ENCODE measurements at places on chromosomes 4 and X.
A peak's percentile ranks its signal among the peaks of the same experiment; 100 is the strongest.

GRCh38 chr4:88219099-88219498 lies 60.7 kb upstream of the ABCG2 start:
- DNase-seq: peak; percentile 4

DNA sequence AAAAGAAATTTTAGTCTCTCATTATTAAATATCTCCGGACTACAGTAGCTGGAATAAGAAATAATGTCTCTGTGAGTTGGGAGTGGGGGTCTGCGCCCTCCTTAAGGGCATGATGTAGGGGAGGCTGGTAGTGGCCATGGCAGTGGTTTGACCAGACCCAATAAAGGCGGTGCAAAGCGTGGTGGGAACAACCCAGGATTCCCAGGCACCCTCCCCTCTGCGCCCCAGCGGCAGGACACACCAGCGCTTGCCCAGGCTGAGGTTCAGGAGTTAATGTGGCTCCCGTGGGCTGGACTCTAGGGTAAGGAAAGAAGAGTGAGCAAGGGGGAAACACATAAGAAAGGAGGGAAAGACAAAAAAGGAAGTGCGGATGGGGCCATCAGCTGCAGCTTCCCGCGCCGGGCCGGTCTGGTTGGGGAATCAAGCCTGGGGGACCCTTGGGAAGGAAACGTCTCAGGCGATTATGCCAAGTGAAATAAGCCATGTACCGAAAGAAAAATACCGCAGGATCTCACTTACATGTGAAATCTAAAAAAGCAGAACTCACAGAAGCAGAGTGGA lies 157.5 kb upstream of the SMIM31 start:
- no peak for DNase-seq

DNA sequence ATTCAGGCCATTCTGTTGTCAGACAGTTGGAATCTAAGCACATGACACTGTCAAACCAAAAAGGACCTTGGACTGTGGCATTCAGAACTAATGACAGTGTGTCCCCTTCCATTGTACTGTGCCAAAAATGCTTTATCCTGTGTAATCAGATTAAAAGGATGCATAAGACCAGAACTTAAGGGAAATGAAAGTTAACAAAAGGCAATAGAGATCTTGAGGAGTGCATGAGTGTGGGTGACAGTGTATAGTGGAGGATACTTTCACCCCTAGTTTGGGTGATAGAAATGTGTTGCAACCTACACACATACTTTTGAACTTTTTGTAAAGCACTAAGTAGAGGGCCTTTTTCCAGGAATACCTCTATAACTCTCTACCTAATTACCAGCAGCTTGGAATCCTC lies 4.5 kb downstream of the CYSLTR1 start:
- no peak for DNase-seq

GRCh38 chrX:37763400-37763799 lies 16.5 kb upstream of the CYBB start:
- DNase-seq: no peak

DNA sequence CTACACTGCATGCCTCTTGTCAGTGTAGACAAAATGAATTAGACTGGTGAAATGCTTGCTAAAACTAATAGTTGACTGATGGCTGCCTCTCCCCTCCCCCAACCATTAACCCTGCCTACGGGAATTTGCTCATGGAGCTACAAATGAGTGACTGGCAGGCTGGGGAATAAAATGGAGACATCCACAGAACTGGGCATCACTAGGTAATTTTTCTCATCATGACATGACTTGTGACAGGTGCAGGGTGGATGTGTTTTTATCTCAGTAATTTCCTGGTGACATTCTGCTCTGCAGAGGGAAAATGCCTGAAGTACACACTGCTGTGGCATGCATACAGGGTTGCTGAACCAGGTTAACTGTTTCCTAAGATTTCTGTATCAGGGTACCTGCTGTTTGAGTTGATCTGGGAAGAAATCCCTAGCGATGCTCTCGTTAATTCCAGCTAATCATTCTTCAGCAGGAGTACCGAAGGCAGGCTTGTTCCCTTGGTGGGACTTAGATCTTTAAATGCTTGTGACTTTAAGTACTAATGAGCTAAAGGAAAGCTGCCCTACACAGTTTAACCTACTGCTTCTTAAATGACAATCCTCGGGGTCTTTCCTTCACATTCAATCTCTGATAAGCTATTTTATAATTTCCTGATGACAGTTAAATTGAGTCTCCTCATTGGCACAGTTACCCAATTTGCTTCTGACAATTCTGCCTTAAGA lies 376.3 kb upstream of the LCORL start:
- DNase-seq: no peak

GRCh38 chr4:169986369-169986768 lies 39.8 kb downstream of the MFAP3L start:
- no peak for DNase-seq

- no peak for DNase-seq
Observed at GRCh38 chr4:79450053-79450452, 42.0 kb upstream of the GK2 start.

DNA sequence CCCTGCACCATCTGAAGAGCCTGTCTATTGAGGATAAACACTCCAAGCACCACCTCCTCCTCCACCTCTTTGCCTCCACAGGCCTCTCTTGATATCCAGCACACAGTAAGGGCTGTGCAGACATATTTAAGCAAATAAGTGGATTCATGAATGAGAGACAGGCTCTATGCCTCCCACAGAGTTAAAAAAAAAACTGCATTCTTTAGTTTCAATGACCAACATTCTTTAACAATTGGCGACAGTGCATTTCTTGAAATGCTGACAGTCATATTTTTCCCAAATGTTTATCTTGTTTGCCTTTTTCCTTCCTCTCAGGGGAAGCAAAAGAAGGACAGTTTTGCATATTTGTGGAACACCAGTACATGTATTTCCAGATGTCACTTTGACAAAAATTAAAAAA lies 38.6 kb downstream of the MXRA5 start:
- no peak for DNase-seq

DNA sequence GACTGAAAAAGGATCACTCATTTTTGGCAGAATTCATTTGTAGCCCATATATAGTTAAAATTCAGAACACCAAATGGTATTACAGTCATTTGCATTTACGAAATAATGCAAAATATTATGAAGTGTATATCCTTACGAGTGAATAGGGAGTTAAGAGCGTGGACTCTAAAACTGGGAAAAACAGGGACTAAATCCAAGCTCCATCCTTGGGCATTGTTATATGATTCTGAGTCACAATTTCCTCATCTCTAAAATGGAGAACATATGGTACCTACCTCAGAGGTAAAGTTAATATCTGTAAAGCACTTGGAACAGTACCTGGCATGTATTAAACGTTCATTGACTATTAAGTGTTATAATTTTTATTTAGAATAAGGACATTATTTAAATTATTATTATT lies 106.3 kb downstream of the ZAR1 start:
- no peak for DNase-seq

- no peak for DNase-seq
Observed at GRCh38 chr4:108742451-108743420, 20.1 kb downstream of the ETNPPL start.

DNA sequence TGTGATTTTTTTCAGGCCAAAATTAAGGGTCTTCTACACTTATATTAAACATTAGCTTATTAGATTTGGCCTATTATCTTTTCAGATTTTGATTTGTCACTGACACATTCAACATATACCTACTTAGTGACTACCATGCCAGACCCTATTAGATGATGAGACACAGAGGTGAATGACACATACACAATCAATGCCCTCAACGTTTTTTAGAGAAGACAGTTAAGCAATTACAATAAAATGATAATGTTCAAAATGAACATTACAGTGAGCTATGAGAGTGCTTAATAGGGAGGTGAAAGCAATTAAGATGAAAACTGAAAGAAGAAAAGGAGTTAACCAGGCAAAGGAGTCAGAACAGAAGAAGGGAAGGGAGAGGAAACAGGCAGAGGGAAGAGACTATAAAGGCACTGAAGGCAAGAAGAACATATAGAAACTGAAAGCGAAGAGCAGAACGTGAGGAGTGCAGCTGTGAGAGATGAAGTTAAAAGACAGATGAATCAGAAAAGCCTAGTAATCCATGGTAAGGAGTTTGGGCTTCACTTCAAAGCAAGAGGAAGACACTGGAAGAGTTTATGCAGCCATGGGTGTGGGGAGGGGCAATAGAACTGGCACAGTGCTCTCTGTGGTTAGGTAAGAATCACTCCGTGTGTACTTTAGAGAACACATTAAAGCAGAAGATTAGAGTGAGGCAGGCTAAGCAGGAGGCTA lies 119.0 kb downstream of the REELD1 start:
- DNase-seq: no peak

DNA sequence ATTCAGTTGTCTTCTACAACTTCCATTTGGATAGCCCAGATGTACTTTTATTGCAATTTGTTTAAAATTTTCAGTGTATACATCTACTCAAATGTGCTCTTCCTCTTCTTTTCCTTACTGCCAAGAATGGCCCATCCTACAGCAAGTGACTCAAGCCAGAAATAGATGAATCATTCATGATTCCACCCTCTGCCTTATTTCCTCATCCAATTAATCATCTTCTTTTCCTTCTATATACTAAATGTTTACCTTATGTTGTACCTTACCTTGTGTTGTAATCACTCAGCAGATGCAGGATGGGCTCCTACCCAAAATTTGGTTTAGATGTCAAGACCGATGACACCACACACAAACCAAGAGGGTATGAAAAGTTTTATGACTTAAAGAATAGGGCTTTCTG lies 437.8 kb downstream of the GRXCR1 start:
- no peak for DNase-seq

- no peak for DNase-seq
Observed at GRCh38 chr4:6263526-6264224, 6.0 kb upstream of the WFS1 start.

DNA sequence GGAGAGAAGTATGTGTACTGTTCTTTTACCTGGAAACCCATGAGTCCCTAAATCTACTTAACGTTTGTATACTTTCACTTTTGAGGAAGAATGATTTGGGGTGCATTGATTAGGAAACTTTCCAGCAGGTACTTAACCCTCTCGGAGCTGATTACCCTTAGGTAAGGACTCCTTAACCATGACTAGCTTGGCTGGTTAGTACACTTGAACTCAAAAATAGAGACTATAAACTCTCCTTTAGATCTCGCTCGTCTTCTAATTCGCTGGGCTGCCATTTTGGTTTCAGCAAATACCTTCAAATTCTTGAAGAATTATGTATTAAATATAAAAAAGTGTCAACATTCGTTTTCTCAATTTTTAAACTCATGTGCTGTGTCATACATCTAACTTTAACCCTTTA lies 2.0 kb downstream of the USP9X start:
- DNase-seq: no peak

- DNase-seq: no peak
Observed at GRCh38 chr4:54498661-54499111, 159.1 kb upstream of the KIT start.

DNA sequence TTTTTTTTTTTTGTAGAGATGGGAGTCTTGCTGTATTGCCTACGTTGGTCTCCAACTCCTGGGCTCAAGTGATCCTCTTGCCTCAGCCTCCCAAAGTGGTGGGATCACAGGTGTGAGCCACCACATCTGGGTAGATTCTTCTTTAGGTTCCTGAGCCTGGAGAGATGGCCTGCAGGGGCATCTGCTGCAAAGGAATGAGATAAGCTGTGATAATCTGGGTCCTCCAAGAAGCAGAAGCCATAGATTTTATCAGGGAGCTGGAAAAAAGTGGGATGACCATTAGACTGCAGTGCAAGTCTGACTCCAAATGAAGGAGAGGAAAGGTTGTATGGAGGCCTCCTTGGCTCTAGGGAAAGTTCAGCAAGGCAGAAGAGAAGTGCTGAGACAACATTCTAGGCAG lies 19.0 kb upstream of the ACSL1 start:
- DNase-seq: no peak

- DNase-seq: no peak
Observed at GRCh38 chr4:14111730-14112181, 484.2 kb upstream of the BOD1L1 start.

DNA sequence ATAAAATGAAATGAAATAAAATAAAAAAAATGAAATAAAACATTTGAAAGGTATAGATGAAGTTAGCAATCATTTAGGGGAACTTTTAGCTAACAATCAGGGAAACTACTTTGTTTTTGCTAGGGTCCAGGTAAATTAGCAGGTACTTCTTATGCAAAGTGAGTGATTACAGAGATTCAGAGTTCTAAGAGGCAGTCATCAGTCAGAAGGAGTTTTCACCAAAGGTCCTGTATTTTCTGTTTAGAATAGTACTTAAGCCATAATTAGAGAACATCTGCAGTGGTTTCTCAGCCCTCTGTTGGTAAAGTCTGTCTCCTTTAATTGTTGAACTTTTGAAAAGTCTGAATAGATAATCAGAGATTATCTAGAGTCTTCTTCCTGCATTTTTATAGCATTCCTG lies 50.6 kb downstream of the STIM2 start:
- DNase-seq: no peak

GRCh38 chrX:154738011-154738738 lies 12.7 kb downstream of the GAB3 start:
- DNase-seq: no peak

DNA sequence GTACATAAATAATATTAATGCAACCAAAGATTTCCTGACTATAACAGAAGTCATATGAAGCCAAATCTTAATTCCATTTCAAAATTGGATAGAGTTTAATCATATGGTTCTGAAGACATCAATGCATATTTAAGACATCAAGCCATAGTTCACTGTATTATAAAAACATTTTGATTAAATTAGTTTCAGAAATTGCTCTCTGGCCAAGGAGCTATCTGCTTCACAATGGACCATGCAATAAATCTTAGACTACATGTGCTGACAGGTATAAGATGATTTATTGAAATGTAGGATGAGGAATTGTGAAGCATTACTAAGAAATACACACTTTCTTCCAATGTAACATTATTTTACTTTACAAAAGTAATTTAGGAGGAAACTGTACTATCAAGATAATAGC lies 81.6 kb downstream of the MID1 start:
- no peak for DNase-seq

- DNase-seq: no peak
Observed at GRCh38 chr4:118927974-118928373, 39.3 kb downstream of the SYNPO2 start.

DNA sequence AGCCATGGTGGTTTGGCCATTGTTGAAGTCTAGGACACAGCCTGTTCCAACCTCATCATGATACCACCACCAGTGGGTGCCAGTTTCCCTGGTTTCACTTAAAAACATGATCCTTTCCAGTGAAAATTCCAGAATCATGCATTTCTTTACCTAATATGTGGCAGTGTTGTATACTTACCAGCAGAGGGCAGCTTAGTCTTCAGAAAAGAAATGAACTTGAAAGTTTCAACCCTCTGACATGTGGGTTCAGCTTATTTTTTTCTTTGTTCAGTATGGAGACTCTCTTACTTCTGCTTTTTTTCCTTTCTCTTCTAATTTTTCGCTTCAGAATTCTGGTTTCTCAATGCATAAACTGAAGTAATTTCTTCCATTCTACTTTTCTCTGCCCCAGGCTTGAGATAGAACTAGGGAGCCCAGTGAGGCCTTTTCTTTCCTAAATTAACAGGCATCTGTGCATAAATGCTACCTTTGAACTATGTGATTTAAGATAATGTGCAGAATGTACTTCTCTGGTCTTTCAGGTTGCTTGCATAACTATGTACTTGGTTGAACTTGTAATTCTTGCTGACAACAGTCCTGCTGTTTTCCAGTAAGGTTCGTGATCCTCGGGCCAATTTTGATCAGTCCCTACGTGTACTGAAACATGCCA lies 10.7 kb downstream of the LIAS start:
- DNase-seq: peak; percentile 52
